ENCODE measurements at places on chromosomes 4 and X. TPM values are rescaled to one million over a fixed set of nuclear protein-coding genes. Genes with fewer than 3 reads are reported as not detected.

- DNase-seq = no peak
Observed at GRCh38 chr4:5906191-5906590, 13.3 kb upstream of the CRMP1 start.

- no peak for DNase-seq
Observed at GRCh38 chrX:40383360-40383759, 197.4 kb upstream of the ATP6AP2 start.

- no peak for DNase-seq
Observed at GRCh38 chr4:119081542-119081859, 54.1 kb upstream of the MYOZ2 start.

The MAEA gene
- 68.7 TPM for total RNA-seq

The TEX13B gene
- total RNA-seq = not detected

Measured in body of pancreas (tissue), 4 donors.